ENCODE measurements at places on chromosomes 11 and 22.
A peak's percentile ranks its signal among the peaks of the same experiment; 100 is the strongest.

- DNase-seq, result no peak
Measured at GRCh38 chr11:34135439-34135838, 30.0 kb downstream of the NAT10 start.

- DNase-seq, result no peak
Measured at GRCh38 chr11:100578831-100579311, 108.2 kb upstream of the ARHGAP42 start.

DNA sequence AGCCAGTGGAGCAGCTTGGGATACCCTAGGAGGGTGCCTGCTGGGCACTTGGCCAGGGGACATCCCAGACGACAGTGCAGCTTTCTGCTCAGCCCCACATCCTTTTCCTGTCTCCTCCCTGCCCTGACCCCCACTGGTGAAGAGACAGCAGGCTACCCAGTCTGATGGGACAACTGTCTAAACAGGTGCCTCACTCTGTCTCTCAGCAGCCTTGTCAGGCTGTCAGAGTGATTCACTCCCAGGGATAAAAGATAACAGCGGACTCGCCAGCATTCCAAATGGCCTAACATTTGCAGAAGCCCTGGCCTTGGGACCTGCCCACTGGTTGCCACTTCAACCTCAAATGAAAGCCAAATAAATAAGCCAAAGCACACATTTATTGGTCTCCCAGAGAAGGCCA is 318.6 kb upstream of the PLET1 start:
- DNase-seq, result no peak

DNA sequence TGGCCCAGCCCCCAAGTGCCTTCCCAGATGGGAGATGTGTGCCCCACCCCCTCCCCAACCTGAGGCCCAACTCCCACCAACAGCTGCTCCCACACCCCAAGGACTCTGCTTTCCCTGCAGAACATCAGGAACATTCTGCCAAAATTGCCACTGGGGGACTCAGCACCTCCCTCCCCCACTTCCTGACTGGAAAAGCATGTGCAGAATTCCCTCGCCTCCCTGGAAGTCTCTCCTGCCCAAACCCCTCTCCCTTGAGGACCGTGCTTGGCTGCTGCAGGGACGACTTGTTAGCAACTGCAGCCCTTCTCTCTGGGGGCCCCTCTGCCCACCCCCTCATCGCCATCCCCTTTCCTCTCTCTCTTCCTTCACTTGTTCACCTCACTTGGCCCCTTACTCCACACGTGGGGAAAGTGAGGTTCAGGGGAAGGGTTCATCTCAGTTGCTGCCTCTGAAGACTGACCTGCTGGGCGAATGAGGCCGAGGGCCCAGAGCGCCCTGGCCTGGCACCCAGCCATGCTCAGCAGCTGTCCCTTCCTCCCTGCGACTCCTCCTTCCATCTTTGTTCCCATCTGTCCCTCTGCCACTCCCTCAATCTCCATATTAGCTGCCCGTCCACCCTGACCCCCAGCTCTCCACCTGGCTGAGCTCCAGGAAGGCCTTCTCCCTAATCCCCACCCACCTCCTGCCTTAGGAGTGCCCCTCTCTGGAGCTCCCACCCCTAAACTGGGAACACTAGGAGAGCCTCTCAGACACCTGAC is 105.1 kb downstream of the CHST1 start:
- DNase-seq, result peak; percentile 55

- DNase-seq, result no peak
Measured at GRCh38 chr11:61764606-61765260, 12.3 kb downstream of the MYRF start.
